ENCODE measurements at places on chromosomes 3 and 15.

- DNase-seq: no peak
Measured at GRCh38 chr15:57606816-57607215, 15.1 kb downstream of the MYZAP start.

- DNase-seq: no peak
Measured at GRCh38 chr3:146598535-146598934, 6.6 kb downstream of the PLSCR5 start.

DNA sequence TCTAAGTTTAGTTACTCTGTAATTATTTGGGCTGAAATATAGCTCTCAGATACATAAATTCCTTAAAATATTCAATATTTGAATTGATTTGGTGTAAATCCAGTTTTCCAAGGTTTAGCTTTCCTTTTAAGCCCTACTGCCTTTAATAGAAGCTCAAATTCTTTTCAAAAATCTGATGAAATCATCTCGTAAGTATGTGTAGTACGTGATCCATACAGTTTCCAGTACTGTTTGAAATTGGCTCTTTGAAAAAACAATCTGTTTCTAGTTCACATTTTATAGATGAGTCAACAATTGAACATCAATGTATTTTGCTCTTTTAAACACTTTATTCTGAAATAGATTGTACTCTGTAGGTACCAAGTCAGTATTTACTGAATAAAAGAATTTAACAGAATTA lies 84.2 kb downstream of the LRRC49 start:
- DNase-seq: no peak

DNA sequence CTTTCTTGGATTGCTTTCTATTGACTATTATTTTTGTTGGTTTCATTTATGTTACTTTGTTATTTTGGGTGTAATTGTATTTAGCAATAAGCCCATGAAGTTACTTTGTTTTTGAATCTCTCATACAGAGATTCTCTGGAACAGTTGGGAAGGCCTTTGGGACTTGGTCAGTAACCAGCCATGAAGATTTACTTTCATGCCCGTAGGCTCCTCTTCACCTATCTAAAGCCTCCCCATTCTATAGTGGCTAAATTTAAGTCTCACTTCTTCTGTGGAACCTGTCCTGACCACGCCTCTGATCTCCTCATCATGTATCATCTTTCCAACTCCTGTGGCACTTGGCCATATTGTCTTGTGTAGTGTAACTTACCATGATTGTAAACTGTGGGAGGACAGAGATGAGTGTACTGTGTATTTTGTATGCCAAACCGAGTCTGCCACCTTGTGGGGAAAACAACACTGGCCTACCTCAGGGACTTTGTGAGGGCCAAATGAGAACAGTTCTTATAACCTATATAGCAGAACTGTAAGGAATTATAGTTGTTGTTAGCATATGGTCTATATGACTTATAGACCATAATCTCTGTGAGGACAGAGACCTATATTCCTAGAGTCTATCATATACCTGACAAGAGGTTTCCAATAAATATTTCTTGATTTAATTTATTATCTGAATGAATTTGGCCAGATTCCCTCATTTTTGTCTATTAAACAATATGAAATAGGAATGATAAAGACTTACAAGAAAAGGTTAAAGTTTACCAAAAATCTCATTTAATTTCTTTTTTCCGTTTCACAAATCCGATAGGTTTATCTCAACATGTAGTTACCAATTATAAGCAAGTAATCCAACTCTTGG lies 75.0 kb downstream of the STARD9 start:
- DNase-seq: peak; percentile 22

DNA sequence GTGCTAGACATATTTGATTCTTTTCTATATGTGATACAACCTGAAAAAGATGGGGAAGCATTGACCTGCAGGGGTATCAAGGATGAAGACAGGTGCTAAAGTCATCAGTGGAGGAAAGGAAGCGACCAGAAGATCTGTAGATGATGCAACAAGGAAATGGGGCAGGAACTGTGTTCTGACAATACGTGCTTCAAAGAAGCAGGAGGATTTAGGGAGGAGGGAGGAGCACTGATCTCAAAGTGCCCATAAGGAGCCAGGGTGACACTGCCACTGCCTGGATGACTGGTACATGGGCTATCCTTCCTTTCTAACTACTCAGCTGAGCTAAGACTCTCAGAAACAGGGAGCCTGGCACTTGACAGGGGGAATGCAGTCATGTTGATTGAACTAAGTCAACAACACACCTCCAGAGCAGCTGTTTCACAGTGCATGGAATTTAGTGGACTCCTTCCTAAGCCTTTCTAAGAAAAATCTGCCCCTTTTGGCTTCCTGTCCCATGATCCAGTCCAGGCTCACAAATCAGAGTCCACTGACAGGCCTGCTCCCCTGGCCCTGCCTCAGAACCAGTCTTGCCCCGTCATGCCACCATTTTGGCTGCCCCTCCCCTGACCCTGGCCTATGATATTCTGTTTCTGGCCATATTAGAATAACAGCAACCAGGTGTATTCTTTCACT lies 12.0 kb downstream of the LYSMD4 start:
- DNase-seq: no peak

GRCh38 chr3:107368654-107369398 lies 8.4 kb upstream of the CCDC54 start:
- DNase-seq: no peak

DNA sequence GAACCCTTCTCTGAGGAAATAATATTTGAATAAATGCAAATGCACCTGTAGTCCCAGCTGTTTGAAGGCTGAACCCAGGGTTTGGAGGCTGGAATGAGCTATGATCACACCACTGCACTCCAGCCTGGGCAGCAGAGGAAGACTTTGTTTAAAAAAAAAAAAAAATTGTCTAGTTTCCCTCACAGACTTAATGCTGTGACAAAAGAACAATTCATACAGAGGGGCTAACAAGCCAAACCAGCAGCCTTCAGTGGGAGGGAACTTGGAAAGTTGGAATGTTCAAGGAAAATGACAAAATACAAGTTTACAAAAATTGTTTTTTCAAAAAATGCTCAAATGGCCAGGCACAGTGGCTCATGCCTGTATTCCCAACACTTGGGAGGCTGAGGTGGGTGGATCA lies 228.0 kb upstream of the CGNL1 start:
- DNase-seq: no peak

DNA sequence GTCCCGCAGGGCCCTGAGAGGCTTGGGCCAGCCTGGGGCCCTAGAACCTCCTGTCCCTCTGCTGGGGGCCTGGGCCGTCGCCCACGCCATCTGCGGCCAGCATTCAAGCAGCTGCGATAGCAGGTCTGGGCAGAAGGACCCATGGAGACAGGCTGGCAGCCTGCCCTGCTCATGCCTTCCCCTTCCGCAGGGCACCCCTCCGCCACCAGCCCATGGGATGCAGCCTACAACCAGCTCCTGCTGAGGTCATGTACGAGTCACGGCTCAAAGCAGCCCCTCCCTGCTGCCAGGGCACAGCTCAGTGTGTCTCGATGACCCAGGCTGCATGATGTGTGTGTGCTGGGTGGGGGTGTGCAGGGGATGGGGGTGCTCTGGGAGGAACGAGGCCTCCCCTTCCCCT lies 27.8 kb downstream of the DUSP7 start:
- DNase-seq: no peak

GRCh38 chr15:57146506-57147201 lies 228.2 kb downstream of the TCF12 start:
- DNase-seq: peak; percentile 61

GRCh38 chr3:171824824-171825221 lies 14.5 kb upstream of the PLD1 start:
- no peak for DNase-seq

GRCh38 chr15:67382723-67383122 lies 128.1 kb downstream of the IQCH start:
- DNase-seq: no peak

DNA sequence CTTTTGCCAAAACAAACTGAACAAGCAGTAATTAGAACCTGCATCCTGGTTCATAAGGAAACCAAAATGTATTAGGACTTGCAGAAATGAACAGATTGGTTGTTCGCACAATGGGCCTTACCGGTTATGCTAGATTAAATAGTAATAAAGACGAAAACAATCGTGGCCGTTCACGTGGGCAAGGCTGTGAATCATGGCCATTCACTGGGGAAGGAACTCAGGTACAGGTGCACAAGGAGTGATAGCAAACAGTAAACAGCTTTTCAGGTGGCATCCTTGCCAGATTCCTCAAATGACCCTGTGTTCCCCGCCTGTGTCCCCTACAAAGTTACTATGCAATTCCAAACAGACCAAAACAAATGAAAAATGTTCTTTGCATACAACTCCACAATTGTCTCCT lies 8.2 kb downstream of the LRIG1 start:
- no peak for DNase-seq

DNA sequence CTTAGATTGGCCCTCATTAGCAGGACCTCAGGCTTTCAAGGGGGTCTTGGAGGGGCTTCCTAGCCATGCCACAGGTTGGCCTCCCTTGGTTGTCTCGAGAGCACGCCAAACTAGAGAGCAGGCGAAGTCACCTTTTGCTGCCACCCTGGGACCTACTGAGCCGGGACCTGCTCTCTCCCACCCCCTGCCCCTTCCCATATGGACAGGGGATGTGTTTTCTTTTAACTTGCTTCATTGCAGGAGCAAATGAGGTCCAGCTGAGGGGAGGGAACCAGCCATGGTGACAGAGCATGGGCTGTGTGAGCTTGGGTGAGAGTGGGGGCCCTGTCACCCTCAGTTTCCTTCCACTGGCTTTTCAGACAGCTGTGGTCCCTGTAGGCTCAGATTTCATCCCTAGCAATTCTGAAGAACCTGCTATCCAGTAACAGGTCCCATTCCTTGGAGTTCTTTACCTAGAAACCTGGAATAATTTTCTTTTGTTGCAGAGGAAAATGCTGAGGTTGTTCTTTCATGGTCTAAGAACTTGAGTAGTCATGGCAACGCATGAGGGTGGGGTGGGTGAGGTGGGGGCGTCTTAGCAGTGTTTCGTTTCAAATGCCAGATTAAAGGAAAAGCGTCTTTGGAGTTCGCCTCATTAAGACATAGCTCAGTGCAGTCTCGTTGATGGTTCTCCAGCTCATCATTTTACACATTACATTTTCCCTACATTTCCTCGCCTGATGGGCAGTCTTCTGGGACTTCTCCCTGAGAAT lies 20.1 kb upstream of the MAGEF1 start:
- DNase-seq: no peak

- no peak for DNase-seq
Measured at GRCh38 chr15:88489321-88489720, 21.8 kb downstream of the MRPS11 start.

DNA sequence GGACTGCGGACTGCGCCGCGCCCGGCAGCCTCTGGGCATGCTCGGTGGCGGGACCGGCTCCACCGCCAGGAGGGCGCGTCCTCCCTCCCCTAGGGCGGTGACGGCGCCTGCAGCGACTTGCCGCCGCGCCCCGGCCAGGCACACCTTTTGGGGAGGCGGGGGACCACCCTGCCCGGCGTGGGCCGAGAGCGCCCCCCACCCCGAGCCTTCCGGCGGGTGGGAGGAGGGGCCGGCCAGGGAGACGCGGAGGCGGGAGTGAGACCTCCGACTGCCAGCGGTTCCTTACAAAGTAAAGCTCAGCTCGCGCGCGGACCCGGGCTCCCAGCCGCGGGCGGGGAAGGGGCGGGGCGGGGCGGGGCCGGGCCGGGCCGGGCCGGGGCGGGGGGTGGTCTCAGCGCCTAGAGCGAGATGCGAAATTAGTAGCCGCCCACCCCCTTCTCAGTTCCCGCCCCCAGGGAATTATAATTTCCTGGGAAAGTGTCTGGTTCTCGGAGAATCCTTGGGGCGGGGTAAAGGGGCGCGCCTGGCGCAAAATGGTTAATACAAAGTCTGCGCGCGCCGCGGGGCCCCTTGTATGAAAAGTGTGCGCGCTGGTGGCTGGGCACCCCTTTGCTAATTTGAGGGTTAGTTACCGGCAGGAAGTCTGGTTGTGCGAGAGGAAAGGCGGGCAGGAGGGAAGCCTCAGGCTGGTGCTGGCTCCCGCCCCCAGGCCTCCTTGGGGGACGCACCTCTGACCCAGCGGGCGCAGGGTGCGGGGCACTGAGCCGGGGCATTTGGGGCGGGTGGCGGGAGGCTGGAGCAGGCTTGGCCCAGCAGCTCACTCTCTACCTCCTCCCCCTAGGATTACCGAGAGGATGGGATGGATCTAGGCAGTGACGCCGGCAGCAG lies 224.8 kb upstream of the IL12A start:
- peak; percentile 82 for DNase-seq

DNA sequence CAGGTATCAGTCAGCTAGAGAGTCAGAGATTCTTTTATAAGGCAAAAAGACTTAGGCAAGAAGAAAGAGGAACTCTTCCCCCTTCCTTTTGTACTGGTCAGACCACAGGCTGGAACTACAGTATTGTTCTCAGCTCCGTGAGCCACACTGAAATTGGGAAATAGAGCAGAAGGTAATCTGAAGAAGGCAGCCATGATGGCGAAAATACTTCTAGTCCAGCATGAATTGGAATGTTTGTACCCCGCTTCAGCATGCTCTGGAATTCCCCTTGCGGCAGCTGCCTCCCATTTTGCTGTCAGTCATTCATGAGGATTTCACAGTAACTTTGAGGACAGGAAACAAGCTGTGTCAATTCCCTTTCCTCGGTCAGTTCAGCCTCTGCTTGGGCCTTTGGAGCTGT lies 96.2 kb downstream of the CORO2B start:
- no peak for DNase-seq

GRCh38 chr3:88150371-88150770 lies 612 bp downstream of the C3orf38 start:
- DNase-seq: no peak

DNA sequence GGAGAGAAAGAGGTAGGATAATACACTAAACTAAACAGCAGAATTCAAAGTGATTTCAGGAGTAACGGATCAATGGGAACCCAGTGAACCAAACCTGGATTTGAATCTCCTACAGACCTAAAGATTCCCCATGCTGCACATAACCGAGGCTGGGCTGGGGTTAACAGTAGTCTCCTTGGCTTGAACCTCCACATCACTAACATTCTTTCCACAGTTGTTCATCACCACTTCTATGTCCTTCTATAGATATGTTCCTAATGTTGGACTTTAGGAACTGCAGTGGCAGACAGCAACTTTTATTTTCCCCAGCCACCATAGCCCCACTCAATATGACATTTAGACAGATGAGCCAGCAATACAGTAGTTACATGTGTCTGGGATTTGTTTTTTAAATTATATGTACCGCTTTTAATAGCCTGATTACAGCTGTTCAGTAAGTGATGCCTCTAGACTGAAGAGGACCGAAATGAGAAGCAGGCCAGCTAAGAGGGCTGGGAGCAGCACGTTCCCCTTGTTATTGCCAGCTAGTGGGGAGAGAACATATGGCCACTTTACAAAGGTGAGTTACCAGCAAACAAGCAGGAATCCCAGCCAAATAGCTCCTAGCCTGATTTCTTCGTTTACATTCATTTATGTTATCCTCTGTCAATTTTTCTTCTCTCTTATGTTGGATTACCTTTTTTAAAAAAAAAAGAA lies 472.6 kb upstream of the CDIN1 start:
- DNase-seq: no peak

GRCh38 chr3:146505516-146505915 lies 36.2 kb upstream of the PLSCR2 start:
- DNase-seq: no peak

DNA sequence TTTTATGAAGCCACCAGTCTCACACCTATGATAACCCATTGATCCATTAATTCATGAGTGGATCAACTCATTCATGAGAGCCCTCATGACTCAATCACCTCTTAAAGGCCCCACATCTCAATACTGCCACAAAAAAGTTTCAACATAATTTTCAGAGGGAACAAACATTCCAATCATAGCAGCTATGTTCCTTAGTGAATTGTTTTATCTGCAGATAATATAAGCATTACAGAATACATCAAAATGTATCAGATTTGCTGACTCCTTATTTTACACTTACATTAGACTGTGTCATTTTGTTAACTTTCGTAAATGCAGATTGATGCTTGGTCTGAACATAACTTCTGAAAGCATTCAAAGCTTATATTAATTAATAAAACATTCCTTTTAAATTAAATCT lies 155.3 kb upstream of the MBNL1 start:
- DNase-seq: no peak

GRCh38 chr3:170572665-170573253 lies 13.1 kb downstream of the SLC7A14 start:
- no peak for DNase-seq
